SJSA1 (cell line): ENCODE measurements at places on chromosomes 6 and 20.
A peak's percentile ranks its signal among the peaks of the same experiment; 100 is the strongest.

DNA sequence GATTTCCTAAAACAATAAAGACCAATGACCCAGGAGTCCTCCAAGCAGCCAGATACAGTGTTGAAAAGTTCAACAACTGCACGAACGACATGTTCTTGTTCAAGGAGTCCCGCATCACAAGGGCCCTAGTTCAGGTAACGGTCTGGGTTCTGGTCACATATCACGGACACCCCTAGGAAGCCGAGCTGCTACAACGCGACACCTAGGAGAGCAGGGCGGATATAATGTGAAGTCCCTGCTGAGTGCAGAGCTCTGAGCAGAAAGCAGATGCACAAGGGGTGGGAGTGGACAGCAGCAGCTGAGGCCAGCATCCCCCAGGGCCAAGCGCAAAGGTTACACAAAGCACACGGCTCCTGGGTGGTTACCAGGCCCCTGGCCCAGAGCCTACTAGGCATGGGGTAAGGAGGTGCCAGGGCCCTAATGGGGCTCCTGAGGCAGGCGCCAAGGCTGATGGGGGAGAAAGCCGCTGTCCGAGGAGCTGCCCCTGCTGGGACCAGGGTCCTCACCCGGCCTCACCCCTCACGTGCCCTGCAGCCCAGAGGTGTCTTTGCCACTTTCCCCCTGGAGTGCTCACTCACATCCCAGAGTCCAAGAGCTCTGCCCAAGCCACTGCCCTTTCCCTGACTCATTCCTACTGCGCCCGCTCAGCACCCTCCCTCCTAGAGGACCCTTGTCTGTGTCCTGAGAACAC is 8.4 kb downstream of the CST7 start:
- no peak for DNase-seq

- DNase-seq, result no peak
Observed at GRCh38 chr6:87710090-87710489, 8.1 kb upstream of the AKIRIN2 start.

- DNase-seq, result peak; percentile 82
Observed at GRCh38 chr6:169161572-169162167, 92.0 kb downstream of the THBS2 start.

GRCh38 chr6:125818225-125818657 is 27.5 kb downstream of the NCOA7 start:
- DNase-seq, result no peak

DNA sequence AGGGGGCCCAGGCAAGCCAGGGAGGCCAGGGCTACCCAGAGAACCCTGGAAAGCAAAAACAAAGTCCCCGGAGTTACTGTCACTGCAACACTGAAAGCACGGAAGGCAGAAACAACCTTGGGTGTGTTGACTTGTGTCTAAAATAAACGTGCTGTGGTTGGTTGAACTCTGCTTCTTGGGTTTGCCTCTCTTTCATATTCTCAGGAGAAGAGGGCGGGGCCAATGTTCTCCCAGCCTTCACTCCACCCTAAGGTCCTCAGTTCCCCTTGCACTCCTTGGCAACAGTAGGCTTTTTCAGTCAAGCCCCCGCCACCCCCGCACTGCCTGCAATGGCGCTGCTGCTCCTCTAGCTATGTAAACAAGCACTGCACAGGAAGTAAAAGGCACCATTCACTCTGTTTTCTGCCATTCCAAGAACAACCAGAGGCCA is 60.9 kb downstream of the COL9A1 start:
- DNase-seq, result no peak

GRCh38 chr6:66771626-66772025 is 1064.6 kb upstream of the EYS start:
- DNase-seq, result no peak

GRCh38 chr6:52491203-52492069 is 71.3 kb downstream of the EFHC1 start:
- DNase-seq, result no peak

DNA sequence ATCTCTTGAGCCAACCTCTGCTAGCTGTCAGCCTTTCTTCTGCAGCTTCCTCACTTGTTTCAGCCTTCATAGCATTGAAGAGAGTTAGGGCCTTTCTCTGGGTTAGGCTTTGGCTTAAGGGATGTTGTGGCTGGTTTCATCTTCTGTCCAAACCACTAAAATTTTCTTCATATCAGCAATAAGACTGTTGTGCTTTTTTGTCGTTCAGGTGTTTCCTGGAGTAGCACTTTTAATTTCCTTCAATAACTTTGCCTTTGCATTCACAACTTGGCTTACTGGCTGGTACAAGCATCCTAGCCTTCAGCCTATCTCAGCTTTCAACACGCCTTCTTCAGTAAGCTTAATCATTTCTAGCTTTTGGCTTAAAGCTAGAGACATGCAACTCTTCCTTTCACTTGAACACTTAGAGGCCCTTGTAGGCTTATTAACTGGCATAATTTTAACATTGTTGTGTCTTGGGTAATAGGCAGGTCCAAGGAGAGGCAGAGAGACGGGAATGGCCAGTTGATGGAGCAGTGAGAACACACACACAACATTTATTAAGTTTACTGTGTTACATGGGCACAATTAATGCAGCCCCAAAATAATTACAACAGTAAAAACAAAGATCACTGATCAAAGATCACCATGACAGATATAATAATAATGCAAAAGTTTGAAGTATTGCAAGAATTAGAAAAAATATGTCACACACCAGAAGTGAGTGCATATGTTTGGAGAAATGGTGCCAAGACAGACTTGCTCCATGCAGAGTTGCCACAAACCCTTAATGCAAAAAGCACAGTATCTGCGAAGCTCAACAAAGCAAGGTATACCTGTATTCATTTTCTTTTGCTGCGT is 98.6 kb downstream of the HIVEP1 start:
- no peak for DNase-seq

GRCh38 chr6:11236076-11236750 is 3.7 kb upstream of the NEDD9 start:
- no peak for DNase-seq

GRCh38 chr20:8018958-8019245 is 659 bp downstream of the TMX4 start:
- peak; percentile 88 for DNase-seq

- DNase-seq, result no peak
Observed at GRCh38 chr6:2982426-2983117, 11.2 kb upstream of the SERPINB6 start.

- DNase-seq, result peak; percentile 54
Observed at GRCh38 chr20:25058051-25058846, at the start of gene ACSS1. TSS of gene ACSS1 (minus strand) at chr20:25058139. CDS start at chr20:25058102, 37 bp downstream.

- DNase-seq, result no peak
Observed at GRCh38 chr6:106390088-106390487, 29.6 kb downstream of the CRYBG1 start.

DNA sequence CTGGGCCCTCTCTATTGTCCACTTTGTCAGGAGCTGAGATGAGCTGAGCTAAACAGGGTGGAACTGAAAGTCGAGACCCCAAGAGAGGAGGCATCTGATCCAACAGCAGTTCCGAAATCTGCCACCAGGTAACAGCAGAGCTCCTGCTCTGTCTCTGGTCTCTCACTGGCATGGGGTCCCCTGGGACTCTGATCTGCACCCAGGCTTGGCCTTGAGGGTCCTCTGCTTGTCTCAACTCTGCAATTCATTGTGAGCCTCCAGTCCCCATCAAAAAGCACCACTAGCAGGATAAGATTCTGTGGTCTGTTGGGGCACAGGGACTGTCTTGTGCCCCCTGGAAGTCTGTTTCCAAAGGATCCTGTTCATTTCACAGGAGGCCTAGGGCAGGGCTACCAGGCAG is 62.5 kb upstream of the TOP1 start:
- DNase-seq, result no peak

DNA sequence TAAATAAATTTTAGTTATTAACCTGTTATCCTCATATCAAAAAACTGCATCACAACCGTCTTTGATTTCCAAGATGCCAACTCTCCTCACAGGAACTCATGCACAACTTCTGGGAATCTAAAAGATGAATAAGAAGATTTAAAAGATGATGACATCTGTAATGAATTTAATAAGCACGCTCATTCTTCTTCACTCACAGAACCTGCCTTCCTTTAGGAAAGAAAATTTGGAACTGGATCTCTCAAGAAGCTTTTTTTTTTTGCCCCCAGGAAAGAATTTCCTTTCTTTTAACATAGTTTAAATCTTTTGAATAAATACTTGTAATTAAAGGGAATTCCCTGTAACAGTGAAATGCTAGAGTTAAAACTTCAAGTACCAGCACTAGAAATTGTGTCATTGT is 161.5 kb downstream of the HIVEP2 start:
- no peak for DNase-seq

GRCh38 chr6:163489584-163489983 is 75.1 kb downstream of the QKI start:
- no peak for DNase-seq

DNA sequence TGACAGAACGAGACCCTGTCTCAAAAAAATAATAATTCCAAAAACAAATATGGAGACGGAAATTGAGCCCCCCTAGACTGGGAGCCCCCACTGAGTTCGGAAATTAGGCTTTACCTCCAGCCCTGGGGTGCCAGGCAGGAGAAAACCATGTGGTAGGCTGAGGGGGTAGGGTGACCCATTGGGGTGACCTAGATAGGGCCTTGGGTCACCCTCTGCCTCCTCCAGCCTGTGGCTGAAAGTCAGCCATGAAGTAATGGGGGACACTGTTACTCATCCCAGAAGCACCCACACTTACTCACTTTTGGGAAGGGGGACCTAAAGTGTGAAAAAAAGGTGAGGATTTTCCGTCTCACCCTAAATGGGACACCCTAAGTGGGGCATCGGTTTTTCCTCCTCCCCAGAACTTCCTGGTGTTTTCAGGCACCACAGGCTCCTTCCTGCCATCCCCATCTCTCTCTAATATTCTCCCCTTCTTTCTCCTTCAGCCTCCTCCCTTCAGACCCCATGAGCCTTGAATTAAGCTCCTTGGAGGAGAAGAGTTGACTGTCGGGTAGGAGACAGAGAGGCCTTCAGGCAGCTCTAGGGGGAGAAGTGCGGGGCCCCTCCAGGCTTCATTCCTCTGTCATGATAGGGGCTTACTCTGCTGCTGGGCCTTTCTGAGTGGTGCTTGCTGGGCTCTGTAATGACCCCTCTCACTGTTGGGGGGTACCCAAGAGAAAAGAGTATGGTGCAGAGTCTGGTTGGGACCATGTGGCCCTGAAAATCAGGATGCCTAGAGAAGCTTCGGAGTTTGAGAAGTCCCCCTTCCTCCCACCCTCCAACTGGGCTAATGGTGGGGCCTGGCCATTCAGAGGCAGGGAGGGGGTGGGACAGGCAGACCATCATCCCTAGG is 2.4 kb downstream of the LTB start:
- DNase-seq, result no peak

GRCh38 chr6:143594647-143595046 is 83.1 kb upstream of the PHACTR2 start:
- DNase-seq, result no peak

- peak; percentile 60 for DNase-seq
Observed at GRCh38 chr6:26272171-26272637, 92.8 kb upstream of the BTN3A2 start.

DNA sequence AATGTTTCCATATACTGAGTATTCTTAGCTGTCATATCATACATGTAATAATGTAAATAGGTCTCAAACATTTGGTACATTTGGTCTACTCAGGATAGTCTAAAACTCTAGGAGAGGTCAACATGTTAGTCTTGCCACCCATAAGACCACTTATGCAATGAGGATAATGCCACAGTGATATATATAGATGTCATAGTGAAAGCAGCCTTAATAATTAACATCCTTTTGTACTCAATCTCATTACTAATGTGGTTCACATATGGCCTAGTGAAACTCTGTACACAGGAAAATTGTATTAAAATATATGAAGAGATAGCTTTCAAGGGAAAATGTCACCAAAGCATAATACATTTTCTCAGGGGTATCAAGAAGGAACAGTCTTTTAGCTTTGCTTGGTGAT is 577.9 kb downstream of the TFAP2B start:
- DNase-seq, result no peak

- DNase-seq, result no peak
Observed at GRCh38 chr6:70985156-70985555, 28.3 kb upstream of the B3GAT2 start.
